Stromal cell of bone marrow (primary cell): ENCODE measurements at places on chromosomes 7 and 10.
A peak's percentile ranks its signal among the peaks of the same experiment; 100 is the strongest.

- no peak for DNase-seq
Observed at GRCh38 chr10:131049016-131049415, 262.5 kb downstream of the TCERG1L start.

- DNase-seq = no peak
Observed at GRCh38 chr10:4188406-4188805, 403.4 kb upstream of the KLF6 start.

DNA sequence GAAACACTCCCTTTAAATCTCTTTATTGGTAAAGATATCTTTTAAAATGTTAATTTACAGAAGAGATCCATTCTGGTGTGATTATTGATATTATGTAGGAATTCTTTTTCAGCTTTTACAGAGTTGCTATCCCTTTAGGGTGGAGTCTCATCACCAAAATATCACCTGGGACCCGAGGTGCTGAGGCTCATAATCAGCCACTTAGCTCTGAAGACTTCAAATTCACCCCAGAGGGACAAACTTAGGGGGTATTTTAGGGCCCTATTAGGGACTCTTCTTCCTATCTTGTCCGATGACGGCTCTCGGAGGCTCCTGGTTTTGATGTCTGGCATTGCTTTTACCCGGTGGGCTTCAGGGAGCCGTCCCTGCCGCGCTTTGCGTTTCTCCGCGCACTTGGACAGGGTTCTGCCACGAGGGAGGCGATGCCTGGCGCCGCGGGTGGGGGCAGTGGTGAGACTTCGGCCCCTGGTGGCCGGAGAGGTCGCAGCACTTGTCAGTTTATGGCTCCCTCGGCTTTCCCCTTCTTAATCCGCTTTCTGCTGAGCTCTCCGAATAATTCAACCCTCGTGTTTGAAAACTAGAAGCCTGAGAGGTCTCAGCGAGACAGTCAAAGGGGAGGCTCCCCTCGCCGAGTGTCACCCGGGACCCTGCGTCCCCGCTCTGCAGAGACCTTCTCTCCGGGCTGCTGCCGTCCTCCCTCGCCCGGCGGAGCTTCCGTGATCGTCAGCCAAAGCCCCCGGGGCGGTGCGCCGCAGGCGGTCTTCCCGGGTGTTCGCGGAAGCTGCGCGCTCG, 27.8 kb downstream of the RBM20 start:
- DNase-seq = peak; percentile 35

- no peak for DNase-seq
Observed at GRCh38 chr10:12482587-12482986, 133.2 kb downstream of the CAMK1D start.

DNA sequence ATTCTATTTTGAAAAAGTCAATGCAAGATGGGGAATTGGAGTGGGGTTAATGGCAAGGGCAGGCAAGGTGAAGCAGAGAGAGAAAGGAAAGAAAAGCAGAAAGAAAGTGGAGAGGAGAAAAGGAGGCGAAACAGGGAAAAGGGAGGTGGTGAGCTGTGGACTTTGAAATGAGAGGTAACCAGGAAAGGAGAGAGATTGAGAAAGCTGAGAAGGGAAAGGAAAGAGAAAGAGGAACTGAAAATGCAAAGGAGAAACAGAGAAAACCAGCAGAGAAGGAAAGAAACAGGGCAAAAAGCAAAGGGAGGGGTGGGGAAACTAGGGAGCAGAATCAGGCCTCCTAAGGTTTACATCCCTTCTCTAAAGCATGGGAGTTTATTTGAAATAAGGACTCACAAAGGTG, 72.5 kb upstream of the TPK1 start:
- no peak for DNase-seq

GRCh38 chr7:135441791-135442190, 68.1 kb downstream of the CNOT4 start:
- DNase-seq = no peak

GRCh38 chr10:98391065-98391464, 23.9 kb downstream of the PYROXD2 start:
- DNase-seq = no peak

- no peak for DNase-seq
Observed at GRCh38 chr7:155986497-155987160, 174.4 kb upstream of the SHH start.

GRCh38 chr10:113921561-113922370, 67.3 kb downstream of the NHLRC2 start:
- no peak for DNase-seq

- DNase-seq = no peak
Observed at GRCh38 chr7:48959676-48960075, 35.3 kb downstream of the CDC14C start.

DNA sequence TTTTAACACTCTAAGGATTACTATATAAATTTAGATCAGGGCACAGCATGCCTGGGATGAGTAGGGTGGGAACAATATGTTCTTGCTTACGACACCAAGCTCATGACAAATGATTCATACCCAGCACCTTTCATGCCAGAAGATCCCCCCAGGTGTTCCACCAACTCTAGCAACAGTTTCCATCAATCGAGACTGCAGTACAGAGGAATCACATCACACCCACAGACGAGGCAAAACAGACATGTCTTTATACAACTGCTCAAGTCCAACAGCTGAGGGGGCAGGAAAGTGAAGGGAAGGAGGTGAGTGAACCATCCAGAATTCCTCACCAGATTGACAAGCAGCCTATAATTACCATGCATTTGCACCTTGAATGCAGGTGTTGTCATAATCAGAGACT, 3.6 kb downstream of the SORCS1 start:
- DNase-seq = no peak

DNA sequence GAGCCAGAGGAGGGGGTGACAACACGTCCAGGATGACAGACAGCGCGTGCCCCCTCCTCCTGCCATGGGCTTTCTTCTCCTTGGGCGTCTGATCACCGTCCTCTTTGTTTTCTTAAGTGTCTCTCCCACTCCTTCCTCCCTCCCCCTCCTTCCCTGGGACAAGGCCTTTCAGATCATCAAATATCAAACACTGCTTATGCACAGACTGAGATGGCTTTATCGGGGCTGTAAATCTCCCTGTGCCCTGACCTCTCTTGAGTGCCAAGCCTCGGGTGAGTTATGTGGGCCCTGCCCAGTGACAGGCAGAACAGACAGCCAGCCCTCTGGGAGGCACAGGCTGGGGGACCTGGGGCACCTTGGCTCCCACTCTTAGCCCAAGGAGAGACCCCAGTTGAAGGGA, 116.4 kb downstream of the C10orf105 start:
- no peak for DNase-seq

DNA sequence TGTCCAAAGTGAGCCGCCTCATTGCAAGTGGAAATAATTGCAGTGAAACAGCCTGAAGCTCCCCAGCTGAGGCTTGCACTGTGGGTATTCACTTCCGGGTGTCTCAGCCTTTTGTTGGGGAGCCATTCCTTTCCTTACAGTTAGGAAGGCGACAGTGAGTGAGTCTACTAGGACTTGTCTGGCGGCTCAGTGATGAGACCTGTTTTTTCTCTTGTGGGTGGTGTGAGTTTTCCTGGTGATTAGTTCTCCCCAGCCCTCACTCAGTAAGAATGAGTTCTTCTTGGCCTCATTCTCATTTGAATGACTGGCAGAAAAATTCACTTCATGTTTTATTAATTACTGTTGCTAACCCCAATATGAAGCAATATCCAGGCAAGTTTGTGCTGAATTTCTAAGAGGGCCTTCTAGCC, 2.6 kb downstream of the PGAM1 start:
- no peak for DNase-seq

GRCh38 chr7:8109196-8110022, 140.8 kb downstream of the GLCCI1 start:
- peak; percentile 31 for DNase-seq

DNA sequence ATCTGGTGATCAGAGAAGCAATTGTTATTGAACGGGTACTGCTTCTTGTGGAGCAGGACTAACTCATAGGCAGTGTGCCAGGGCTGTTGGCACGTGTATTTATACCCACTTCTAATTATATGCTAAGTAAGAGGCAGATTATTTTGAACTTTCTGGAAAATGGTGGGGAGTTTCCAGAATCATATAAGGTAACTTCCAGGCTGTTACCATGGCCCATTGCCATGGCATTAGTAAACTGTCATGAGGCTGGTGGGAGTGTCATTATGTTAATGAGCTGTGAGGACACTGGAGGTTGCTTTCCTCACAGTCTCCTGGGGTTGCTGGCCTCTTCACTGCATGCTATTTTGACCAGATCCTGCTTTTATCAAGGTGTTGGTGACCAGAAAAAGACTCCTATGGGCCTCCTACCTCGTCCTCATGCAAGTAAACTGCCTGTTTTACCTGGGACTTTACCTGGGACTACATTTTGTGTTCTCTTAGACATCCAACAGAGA, 122.6 kb downstream of the KCND2 start:
- DNase-seq = no peak

DNA sequence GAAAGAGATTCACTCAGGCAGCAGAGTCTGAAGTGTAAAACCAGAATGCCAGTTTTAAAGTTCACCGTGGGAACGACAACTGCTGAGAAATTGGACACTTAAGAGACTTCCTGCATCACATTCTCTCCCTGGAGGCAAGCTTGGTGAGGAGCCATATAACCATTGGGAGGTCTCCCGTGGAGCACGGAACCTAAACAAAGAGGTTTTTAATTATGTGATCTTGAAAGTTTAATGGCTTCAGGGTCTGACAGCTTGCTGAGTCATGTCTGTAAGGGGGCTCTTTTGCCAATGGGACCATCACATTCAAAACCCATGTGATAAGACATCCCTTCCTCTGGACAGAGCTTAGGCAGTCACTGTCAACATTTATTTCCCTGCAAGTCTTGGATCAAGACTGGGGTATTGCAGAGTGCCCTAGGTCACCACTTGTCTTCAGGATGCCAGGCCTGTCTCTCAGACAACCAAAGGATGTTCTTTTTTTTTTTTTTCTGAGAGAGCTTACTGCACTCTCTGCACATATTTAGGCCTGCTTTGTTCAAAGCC, 674.4 kb downstream of the TYW1 start:
- DNase-seq = no peak

DNA sequence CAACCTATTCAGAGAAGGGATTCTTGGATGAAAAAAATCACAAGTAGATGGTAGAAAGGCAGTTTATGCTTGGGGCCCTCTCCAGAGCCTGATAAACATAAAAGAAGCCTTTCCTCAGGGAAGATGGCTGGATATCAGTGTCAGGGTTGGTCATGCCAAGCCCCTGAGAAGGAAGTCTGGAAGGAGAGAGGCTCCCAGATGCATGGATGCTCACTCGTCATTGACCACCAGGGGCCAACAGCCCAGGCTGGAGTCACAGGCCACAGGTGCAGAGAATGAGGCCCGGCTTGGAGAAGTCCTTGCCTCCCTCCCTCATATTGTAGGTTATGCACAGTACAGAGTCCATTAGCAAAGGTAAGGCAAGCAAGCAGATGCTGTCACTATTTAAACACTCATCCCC, 506.7 kb downstream of the GRID1 start:
- no peak for DNase-seq

DNA sequence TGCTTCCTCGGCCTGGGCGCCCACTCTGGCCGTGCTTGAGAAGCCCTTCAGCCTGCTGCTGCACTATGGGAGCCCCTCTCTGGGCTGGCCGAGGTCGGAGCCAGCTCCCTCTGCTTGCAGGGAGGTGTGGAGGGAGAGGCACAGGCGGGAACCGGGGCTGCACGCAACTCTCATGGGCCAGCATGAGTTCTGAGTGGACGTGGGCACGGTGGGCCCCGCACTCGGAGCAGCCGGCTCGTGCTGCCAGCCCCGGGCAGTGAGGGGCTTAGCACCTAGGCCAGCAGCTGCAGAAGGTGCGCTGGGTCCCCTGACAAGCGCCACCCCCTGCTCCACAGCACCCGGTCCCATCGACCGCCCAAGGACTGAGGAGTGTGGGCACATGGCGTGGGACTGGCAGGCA, 9.0 kb upstream of the PDK4 start:
- no peak for DNase-seq

- DNase-seq = no peak
Observed at GRCh38 chr10:114780577-114781184, 40.9 kb upstream of the FHIP2A start.

DNA sequence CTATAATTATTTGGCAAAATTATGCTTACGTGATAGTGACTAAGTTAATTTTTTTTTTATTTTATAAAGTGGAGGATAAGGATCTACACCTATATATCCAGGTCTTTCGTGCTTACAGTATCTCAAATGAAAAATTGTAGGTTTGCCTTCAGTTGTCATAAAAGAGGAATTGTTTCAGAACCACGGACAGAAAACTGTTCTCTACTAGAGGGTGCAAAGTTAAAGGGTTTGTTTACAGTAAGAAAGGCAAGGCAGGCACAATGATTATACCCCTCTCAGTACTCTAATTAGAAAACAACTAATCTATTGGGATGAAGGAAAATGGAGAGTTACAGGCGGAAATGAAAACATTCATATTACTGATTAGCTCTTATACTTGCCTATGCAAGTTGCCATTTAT, 1.5 kb downstream of the PCLO start:
- no peak for DNase-seq

GRCh38 chr10:94623572-94623971, 60.0 kb upstream of the CYP2C18 start:
- DNase-seq = no peak

GRCh38 chr7:84513061-84513460, 318.5 kb upstream of the SEMA3A start:
- no peak for DNase-seq

DNA sequence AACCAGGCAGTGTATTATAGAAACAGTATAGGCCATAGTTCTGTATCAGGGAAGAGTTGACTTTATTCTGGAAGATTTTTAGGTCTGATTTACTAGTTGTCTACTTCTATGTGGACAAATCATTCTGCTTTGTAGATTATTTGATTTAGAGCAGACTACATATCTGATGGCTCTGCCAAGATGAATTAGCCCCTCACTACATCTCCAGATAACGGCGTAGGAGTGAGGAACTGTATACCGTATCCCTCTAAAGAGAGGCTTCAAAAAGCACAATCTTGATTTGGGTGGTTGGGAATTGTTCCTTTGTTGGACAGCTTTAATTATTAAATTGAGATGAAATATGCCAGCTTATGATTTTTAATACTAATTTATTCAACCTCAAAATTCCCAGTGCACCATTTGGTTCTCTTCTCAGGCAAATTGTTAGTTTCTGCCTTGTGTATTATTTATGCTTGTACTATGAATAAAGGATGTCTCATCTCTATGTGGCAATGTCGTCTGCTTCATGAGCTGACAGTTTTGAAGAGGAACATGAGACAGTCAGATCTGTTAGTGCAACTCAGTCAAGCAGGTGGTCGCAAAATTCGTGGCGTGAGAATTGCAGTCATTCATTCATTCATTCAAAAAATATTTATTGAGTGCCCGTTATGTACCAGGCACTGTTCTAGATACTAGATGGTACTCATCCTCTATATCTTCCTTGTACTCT, 422.8 kb downstream of the EXOC4 start:
- no peak for DNase-seq

DNA sequence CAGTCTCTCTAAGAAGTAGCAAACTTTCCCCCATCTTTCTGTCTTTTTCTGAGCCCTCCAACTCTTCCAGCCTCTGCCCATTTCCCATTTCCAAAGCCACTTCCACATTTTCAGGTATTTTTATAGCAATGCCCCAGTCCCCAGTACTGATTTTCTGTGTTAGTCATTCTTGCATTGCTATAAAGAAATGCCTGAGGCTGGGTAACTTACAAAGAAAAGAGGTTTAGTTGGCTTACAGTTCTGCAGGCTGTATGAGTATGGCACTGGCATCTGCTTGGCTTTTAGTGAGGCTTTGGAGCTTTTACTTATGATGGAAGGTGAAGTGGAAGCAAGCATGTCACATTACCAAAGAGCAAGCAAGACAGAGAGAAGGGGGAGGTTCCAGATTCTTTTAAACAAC, 17.2 kb downstream of the PLCE1 start:
- DNase-seq = no peak

GRCh38 chr7:102008535-102009262, 191.3 kb downstream of the CUX1 start:
- no peak for DNase-seq

GRCh38 chr10:7560519-7560918, 106.2 kb downstream of the ITIH5 start:
- DNase-seq = no peak

GRCh38 chr7:106608661-106609060, 52.3 kb downstream of the CCDC71L start:
- no peak for DNase-seq
